ENCODE measurements at places on chromosomes 7 and 10.

- no peak for DNase-seq
These were observed 71.9 kb downstream of the SRI start for GRCh38 chr7:88147949-88148348.

- no peak for DNase-seq
These were observed 748.0 kb downstream of the CNTNAP2 start for GRCh38 chr7:146864644-146865043.

DNA sequence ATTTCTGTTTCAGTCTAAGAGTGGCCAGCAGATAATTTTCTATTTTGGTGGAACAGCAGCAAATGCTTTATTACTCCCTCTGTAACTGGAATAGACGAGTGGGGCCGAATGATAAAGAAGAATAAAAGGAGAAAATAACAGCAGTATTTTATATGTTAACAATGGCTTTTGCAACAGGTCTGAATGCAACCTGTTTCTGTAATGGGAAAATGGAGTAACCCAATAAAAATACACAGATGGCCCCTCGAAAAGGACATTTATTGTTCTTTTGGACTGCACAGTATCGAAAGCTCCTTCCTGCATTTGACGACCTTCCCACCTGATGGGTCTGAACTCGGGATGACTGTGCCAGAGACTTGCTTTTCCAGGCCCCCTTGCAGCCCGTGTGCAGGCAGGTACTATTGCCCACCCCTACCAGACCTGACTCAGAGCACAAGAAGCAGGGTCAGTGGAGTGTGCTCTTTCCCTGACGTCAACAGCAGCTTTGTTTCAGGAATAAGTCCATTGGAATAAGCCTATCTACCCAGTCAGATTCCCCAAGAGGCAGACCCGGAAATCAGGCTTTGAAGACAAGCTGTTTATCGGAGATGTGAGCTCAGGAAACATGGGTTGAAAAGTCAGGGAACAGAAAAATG is 306.5 kb upstream of the NEBL start:
- no peak for DNase-seq

DNA sequence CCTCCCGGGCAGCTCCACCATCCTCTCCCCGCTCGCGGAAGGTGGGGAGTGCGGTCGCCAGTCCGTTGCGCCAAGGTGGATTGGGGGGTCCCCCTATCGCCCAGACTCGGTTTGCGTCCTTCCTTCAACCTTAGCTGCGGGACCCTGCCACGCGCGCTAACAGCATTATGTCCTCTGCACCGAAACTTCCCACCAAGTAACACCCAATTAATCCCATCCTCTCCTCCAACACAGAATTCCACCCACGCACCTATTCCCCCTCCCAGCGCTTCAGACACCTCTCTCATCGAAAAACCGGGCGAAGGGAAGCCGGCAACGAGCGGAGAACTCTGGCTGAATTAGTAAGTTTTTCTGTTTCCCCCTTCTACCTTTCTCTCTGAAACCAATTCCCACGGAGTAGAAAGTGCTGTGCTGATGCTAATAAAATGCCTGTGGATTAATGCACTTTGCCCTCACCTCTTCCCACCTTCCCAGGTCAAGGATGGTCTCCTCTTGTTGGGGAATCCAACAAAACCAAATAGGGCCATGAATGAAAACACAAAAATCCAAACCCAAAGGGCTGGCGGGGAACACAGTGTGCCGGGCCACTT is 947 bp downstream of the HOXA3 start:
- no peak for DNase-seq

GRCh38 chr7:103991406-103991805 is 1.9 kb upstream of the RELN start:
- no peak for DNase-seq

GRCh38 chr10:20647756-20648155 is 249.4 kb downstream of the NEBL start:
- DNase-seq: no peak

DNA sequence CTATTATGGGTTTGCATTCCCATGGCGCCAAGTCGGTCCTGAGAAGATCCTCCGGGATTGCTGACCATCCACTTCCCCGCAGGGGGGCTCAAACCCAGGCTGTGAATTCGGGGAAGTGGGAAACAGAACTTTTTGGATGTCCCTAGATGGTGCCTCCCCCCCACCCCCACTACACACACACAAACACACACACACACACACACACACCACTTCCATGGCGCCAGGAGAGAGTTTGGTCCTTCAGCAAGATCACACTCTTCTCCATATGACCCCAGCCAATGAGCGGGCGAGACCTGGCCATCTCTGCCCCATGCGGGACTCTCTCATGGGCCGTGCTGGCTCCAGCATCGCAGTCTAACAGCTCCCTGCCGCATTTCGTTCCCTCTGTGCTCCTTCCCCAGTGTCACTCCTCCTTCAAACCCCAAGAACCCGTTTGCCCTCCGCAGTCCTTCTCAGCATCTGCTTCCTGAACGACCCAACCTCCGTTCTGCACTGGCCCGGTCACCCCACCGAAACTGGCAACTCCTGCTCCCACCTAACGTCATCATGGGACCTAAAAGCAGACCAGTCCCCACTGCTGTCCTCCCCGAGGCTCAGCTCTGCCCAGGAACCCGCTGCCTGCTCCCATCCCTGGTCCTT is 32.1 kb upstream of the TNRC18 start:
- DNase-seq: no peak

DNA sequence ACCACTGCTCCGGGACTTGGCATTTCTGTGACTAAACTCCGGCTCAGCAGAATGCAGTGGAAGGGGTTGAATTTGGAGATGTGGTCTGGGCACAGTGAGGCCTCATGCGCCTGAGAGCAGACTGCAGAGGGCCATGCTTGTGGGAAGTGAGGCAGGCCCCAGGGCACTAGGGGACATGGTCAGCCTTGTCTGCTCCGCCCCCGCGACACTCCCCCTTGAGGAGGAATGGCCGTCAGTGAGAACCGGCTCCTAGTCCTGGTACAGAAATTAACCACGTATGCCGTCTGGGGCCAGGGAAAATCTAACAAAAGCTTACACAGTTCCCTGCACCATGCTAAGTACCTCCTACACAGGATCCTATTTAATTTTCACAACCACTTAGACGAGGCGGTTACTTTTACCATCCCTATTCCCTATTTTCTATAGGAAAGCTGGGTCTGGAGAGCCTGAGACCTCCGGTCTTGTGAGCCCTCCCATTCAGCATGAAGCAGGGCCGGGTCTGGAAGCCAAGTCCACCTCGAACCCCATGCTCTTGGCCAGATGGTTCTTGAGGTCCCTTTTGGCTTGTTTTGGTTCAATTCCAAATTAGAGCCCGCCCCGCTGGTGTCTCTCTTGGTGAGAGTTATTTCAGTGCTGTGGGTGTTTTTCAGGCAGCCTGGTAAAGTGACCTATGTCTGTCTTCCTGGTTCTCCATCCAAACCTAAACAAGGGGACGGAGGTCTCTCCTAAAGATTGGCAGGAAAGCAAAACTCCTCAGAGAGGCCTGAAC is 87.7 kb upstream of the PITRM1 start:
- DNase-seq: no peak

DNA sequence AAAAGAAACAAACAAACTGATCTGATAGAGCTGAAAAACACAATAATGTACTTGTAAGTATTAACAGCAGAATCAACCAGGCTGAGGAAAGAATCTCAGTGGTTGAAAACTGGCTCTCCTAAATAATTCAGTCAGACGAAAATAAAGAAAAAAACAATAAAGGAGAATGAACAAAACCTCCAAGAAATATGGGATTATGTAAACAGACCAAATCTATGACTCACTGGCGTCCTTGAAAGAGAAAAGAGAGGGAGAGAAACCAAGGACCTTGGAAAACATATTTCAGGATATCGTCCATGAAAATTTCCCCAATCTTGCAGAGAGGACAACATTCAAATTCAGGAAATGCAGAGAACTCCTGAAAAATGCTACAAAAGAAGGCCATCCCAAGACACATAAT is 62.9 kb downstream of the FBXL13 start:
- no peak for DNase-seq

DNA sequence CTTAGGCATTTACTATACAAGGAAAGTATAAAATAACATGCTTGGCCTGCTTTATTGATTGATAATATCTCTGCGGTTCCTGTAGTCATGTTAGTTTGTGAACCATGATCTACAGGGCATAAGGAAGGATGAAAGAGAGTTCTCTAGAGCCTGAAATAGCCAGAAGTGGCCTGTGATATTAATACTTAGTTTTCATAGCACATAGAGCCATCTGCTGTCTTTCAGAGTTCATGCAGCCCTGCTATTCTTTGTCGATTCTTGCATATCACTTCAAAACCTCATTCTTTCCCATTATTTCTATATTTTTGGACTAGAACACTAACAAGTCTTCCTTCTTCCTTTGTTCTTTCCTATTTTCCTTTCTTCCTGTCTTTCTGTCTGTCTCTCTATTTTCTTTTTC is 26.4 kb upstream of the PRKG1 start:
- no peak for DNase-seq

DNA sequence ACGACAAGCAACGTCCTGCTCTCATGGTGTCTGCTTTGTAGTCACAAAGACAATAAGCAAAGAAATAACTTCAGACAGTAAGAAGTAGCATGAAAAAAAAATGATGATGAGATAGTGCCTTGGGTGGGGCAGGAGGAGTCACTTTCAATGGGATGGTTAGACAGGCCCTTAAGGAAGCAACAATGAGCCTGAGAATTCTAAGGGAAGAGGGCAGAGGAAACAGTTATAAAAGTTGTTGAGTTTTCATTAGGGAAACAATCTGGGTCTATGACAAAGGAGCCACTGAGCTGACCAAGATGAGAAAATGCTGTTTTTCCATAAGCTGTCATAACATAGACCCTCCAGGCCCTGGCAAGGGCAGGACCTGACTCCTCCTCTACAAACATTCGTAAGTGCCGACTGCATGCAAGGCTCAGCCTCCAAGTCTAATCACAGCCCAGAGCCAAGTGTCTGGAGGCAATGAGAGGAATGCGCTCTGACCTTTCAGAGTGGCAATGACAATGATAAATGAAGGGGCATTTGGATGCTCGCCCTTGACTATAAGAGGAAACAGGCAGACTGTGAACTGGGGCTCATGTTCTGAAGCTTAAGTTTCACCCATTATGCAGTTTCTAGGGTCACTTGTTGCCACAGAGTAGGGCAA is 43.7 kb downstream of the PPP1R3C start:
- DNase-seq: no peak

- DNase-seq: no peak
These were observed 47.3 kb upstream of the NPTX2 start for GRCh38 chr7:98569691-98570337.

GRCh38 chr10:12357525-12358151 is 8.3 kb downstream of the CAMK1D start:
- DNase-seq: no peak

DNA sequence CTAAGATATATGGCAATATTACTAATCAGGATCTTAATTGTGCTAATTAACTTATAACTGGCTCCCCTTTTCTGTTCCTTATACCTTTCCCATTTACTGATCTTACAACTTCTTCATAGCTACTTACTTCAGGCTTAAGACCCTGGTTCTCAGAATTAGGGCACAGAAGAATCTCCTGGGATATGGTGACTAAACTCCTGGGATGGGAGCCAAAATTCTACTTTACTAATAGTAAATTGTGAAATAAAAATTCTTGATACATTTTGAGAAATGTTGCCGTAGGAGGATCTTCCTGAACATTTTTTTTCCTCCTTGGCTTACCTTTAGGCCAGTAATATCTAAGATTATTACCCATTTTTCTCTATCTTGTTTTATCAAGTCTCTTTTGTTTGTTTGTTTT is 309.5 kb downstream of the ATRNL1 start:
- DNase-seq: no peak

GRCh38 chr10:89553064-89553734 is 17.8 kb upstream of the SLC16A12 start:
- no peak for DNase-seq

GRCh38 chr10:101356132-101356531 is 2.2 kb downstream of the BTRC start:
- no peak for DNase-seq

- no peak for DNase-seq
These were observed 164.3 kb upstream of the AGK start for GRCh38 chr7:141386881-141387280.

DNA sequence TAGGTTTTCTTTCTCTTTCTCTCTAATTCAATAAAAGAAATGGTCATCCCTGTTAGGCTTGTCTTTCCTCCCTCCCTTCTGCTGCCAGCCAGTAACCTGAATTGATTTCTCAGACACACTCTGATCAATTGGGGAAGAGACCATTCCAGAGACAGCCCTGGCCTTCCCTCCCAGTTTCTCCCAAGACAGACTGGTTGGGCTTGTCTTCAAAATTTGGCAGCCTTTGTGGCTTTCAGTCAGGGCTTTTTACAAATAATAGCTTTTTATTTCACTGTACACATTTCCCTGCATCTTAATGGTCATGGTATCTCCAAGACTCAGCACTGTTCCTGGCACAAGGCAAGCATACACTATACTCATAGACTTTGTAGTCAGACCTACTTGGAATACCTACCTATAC is 33.9 kb downstream of the BCAP29 start:
- no peak for DNase-seq

- DNase-seq: no peak
These were observed 60.7 kb downstream of the ZMIZ1 start for GRCh38 chr10:79129361-79129997.

- no peak for DNase-seq
These were observed 425.1 kb upstream of the NPVF start for GRCh38 chr7:25653384-25653783.
